ENCODE measurements at places on chromosomes 6 and 20.

GRCh38 chr6:31729515-31729978, 448 bp upstream of the DDAH2 start:
- DNase-seq = peak; percentile 87

DNA sequence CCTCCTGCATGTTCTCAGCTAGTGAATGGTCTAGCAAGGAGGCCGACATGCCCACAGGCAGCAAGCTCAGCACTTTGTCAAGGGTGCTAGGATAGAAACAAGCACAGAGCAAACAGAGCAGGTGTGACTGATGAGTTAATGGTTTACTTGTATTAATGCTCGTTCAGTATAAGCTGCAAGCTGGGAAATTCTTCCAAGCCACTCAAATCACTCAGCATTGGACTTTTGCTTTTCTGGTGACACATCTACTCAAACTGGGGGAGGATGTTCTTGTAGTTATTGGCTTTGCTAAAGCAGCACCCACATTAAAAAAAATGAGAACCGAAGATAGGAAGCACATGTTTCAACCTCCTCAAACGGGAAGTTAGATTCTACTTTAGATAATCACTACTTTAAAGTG, 43.1 kb upstream of the NEDD9 start:
- no peak for DNase-seq

GRCh38 chr6:79613912-79614311, 17.2 kb upstream of the SH3BGRL2 start:
- no peak for DNase-seq

GRCh38 chr6:106318061-106318460, 7.5 kb downstream of the ATG5 start:
- DNase-seq = no peak

GRCh38 chr6:141528596-141528995, 604.1 kb upstream of the GJE1 start:
- no peak for DNase-seq

DNA sequence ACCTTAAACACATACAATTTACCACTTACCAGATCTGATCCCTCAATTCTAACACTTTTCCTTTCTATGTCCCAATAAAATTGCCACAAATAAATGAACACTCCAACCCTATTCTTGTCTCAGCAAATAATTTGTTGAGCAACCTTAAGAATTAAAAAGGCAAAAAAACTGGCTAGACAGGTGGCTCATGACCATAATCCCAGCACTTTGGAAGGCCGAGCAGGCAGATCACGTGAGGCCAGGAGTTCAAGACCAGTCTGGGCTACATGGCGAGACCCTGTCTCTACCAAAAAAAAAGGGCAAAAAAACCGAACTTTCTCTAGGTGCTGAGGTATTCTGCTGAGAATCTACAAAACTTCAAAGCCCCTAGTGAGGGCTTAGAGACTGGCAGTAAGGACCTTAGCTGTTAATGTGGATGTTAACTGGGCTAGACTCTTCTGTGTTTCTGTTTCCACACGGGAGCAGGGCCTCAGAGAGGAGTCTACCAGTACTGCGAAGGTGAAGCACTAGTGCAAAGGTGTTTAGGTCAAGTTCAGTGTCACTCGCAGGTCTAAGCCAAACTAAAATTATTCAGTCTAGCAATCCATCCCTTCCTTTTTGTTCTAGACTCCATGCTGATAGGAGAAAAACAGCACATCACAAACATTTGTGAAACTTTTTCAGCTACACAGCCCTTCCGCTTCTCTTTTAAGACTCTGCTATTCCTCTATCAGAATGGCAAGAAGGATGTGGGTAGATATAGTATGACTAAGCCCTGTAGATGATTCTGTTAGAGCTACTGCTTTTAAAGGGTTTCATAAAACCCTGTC, 2.6 kb downstream of the FASTKD5 start:
- DNase-seq = no peak

GRCh38 chr6:103672169-103672568, 1187.5 kb downstream of the HACE1 start:
- no peak for DNase-seq

GRCh38 chr6:132798869-132799538, 567 bp upstream of the SLC18B1 start:
- DNase-seq = peak; percentile 61

DNA sequence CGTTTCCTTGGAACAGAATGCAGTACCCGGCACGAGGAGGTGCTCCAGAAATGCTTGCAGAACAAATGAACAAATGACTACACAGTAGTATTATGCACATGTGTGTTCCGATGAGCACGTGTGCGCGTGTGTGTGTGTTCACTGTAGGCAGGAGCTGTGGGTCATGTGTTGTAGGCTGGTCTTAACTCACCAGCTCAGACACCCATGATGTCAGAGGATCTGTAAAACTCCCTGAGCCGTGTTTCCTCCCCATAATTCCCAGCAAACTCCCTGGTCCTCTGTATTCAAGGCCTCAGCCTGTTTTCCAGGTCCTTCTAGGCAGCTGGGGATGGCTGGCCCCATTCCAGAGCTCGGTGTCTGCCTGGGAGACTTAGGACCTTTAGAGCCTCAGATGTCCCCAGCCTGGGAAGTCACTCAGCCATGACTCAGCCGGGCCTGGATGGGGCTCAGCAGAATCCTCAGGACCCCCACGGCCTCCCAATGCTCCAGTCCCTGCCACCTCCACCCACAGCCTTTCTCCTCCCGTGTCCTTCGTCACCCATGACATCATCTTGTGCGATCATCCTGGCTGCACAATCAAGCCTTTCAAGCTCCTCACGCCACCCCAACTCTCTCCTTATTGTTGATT, 475.0 kb upstream of the SULF2 start:
- no peak for DNase-seq

DNA sequence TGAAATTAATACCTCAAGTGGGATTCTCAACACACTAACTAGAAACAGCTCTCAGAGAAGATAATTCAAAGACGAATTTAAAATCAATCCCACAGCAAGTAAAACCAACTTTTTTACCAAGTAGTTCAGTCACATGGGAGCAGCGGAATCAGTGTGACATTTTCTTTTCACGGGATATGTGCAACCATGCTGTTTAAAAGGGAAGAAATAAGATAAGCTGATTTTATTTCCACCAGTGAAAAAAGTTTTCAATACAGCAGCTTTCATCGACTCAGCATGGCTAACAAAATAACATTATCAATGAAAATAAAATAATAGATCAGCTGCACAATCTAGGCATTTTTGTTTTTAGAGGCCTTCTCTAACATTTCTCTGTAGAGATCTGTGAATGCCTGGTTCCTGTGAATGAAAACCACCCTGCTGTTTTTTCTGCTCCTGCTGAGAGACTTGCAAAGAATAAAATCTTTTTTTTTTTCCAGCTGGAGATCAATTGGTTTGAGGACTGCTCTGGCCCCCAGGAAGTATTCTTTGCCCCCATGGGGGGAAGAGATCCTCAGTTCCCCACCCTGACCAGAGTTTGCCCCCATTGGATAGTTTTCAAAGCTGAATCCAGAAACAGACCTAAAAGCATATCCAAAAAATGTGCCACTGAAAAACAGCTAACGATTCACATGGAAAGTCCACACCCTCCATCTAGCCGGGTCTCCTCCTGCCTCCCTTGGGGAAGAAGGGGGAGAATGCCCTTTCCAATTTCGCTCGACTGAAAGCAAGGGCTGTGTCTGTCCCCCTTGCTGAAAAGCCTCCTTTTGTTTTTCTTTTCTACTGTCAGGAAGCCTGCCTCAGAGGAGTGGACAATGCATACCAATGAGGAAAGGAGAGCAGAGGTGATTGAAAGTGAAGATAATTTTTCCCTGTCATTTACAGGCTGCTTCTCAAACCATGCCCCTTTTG, 317.6 kb downstream of the PRKN start:
- peak; percentile 3 for DNase-seq

DNA sequence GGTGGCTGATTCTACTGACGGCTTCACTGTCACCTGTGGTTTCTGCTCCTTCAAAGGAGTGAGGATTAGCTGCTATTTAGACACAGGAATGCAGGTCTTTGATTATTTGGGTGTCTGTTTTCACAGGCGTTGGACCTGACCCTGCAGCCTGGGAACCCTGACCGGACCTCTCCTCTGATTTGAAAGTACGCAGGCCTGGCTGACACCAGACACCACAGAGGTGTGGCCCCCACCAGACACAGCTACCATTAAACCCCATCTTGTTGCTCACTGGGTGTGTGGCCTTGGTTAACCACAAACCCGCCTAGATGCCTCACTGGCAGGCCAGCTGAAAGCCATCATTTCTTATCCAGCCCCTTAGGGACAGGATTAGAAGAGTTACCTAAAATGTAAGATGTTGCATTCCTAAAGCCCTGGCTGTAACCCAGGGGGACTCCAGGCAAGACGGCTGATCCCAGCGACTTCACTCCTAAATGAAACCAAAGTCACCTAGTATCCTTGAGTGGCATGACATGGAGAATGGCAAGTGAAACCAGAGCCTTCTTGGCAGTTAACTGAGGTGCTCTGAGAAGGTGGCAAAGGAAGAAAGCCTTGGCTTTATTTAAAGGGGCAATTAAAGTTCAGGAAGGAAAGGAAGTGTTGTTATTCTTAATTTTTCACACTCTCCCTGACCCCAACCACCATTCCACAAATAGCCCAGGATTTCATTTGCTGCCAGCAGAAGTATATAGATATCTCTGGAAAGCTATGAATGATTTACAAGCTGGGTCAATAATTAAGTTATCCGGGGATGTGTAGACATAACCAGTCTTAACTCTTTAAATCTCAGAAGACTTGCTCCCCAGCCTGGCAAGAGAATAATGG, 169.9 kb downstream of the QRSL1 start:
- DNase-seq = no peak

- DNase-seq = no peak
Measured at GRCh38 chr20:6604179-6604578, 163.3 kb upstream of the BMP2 start.

DNA sequence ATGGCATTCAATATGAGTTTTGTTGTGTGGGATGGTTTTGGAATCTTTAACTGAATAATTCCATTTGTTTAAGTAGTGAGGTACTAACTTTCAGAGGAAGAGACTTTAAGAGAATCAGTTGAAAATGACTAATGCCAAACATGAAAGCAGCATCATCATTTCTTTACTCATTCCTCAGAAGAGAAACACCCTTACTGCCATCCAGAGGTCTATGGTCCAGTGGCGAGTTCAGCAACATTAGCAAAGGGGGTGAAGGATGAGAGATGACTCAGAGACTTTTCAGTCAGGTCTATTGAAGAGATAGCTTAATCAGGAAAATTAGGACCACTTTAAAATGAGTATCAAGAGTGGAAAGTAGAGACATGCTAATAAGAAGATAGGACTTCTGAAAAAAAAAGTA, 118.8 kb downstream of the COL19A1 start:
- no peak for DNase-seq

- no peak for DNase-seq
Measured at GRCh38 chr20:37257988-37258387, 3.6 kb downstream of the GHRH start.

- DNase-seq = no peak
Measured at GRCh38 chr6:154814063-154814462, 80.8 kb downstream of the SCAF8 start.

DNA sequence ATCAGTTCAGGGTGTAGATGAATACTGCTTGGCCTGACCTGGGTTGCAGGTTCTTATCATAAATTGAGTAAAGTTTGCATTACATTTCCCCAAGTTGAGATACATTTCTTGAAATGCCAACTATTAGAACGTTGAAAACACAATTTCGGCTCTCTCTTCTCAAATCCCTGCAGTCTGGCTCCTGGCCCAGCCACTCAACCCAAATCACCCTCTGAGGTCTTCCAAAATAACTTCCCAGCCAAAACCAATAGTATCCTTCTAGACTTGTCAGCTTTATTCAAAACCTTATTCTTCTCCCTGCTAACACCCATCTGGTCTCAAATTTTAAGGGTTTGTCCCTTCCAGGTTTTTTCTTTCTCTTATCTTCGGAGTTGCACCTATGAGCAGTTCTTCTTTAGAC, 263.6 kb downstream of the EYA4 start:
- DNase-seq = no peak

DNA sequence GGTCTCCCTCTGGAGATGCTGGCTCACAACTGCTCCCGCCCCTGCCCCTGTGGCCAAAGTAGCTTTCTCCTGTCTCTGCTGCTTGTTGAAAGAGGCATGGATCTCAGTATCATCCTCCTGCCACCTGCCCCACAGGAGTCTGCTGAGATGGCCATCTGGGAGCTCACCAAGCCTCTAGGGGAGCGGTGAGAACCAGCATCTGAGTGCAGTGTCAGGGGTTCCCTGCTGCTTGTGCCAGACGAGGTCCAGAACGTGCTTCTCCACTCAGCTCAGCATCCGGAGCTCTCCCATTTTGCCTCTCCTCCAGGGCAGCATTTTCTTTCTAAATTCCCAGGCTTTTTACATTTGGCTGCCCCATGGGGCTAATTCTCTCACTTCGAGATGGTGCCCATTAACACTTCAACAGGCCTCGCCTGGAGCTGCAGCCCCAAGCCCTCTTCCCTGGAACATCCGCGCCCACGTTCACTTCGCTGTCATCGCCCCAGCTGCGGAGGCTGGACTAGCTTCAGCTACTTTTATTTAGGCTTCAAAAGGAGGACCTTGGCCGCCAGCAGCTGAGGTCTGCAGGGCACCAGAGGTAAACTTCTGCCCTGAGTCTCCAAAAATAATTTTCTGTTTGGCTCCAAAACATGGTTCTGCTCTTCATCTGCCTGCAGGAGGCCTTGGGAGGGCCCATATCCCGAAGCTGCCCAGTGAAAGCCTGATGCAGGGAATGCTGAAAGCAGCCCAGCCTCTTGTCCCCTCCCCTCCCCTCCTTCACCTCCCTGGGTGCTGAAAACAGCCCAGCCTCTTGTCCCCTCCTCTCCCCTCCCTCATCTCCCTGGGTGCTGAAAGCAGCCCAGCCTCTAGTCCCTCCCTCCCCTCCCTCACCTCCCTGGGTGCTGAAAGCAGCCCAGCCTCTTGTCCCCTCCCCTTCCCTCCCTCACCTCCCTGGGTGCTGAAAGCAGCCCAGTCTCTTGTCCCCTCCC, 25.2 kb upstream of the MLN start:
- DNase-seq = no peak

DNA sequence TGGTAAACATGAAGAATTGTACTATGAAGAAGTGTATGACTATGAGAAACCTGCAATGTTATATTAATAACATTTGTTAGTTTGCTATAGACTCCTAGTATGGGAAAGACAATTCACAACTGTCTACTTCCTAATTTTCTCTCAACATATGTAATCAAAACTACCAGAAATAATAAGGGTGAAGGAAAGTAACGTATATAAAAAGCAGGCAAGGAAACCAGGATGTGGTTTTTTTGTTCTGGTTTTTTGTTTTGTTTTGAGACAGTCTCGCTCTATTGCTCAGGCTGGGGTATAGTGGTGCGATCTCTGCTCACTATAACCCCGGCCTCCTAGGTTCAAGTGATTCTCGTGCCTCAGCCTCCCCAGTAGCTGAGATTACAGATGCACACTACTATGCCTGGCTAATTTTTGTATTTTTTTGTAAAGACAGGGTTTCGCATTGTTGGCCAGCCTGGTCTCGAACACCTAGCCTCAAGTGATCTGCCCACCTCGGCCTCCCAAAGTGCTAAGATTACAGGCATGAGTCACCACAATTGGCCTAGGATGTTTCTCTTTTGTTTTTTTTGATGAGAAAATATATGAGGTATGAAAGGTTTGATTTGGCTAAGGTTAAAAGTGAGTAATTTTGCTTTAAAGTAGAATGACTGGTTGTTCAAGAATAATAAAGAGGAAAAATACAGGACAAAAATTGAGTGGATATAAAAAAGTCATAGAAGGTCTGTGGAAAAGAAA, 83.1 kb downstream of the PTCHD4 start:
- DNase-seq = no peak

GRCh38 chr20:24780674-24781417, 168.2 kb upstream of the CST7 start:
- DNase-seq = no peak

- no peak for DNase-seq
Measured at GRCh38 chr20:1927217-1927616, 32.0 kb downstream of the SIRPA start.

GRCh38 chr20:51036827-51037531, 14.1 kb upstream of the KCNG1 start:
- DNase-seq = no peak
